ENCODE measurements at places on chromosomes 4 and X.

- DNase-seq, result no peak
These were observed 93.3 kb downstream of the GRIA3 start for GRCh38 chrX:123277347-123277746.

DNA sequence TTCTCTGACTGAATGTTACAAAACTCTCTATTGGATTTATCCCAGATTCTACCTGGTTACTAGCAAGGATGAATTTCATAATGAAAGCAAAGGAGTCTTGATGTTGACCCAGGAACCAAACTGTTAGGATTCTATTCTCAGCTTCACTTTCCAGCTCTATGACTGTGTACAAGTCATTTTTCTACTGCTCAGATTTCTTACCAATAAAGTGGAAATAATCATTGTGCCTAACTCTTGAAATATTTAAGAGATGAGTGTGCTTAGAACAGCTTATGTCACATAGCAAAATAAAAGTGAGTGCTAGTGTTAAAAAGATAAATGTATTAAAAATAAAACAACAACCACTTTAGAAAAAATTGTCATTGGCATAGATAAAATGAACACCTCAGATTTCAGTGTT, 45.6 kb downstream of the EPHA5 start:
- DNase-seq, result no peak

DNA sequence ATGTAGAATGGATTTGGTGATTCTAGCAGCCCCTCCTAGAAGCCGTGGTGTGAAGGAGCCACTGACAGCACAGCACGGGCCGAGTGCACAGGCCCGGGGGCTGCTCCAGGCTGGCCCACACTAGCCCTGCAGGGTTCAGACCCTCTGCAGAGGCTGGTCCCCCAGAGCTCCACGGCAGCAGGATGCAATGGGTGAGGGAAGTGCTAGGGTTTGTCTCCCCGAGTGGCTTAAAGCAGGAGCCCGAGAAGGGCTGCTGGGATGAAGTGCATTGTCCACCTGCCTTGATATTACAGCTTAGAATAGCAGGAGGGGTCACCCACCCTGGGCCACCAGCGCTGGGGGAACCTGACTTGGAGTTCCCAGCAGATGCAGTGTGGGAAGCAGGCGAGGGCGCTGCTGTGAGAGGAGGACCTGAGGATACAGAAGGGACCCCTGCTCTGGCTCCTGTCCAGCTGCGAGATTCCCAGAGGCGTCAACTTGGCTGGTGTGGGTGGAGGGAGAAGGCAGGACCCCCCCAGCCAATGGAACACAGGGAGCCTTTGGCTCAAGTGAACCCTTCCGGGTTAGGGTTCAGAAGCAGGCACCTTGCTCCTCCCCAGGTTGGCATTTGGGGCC, 30.0 kb downstream of the WDR1 start:
- no peak for DNase-seq

DNA sequence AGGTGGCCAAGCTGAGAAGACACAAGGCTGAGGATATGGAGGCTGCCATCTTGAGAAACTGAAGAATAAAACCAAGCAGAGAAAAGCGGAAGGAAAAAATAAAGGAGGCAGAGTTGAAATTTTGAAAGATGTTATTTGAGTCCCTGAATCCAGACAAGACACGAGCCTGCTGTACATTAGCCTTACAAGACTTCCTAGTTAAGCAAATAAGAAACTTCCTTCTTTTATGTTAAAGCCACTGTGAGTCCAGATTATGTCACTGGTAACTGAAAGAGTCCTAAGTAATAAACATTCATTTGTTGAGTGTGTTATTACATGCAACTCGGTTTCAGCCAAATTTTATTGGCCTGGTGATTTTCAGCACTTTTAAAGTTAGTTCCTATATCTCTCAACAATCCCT, 30.4 kb downstream of the DRD5 start:
- no peak for DNase-seq

- no peak for DNase-seq
These were observed 13.1 kb downstream of the MOB1B start for GRCh38 chr4:70915036-70915815.
